ENCODE measurements at places on chromosomes 7 and 10.
A peak's percentile ranks its signal among the peaks of the same experiment; 100 is the strongest.

DNA sequence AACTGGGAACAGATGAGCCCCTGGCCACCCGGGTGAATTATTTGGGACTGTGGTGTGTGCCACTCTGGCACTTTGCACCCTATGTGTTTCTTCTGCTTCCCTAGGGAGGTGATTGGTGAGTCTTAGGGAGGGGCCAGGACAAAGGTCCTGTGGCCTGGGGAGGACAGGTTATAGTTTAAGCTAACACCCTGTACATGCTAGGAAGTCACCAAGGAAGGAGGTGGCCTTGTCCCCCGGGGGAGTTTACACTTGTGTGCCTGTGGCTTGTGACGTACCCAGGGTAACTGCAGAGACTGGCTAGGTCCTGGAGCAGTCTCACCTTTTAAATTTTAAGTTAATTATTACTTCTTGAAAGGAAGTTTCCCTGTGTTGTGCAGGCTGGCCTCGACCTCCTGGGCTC is 196.2 kb downstream of the BAMBI start:
- DNase-seq: no peak

DNA sequence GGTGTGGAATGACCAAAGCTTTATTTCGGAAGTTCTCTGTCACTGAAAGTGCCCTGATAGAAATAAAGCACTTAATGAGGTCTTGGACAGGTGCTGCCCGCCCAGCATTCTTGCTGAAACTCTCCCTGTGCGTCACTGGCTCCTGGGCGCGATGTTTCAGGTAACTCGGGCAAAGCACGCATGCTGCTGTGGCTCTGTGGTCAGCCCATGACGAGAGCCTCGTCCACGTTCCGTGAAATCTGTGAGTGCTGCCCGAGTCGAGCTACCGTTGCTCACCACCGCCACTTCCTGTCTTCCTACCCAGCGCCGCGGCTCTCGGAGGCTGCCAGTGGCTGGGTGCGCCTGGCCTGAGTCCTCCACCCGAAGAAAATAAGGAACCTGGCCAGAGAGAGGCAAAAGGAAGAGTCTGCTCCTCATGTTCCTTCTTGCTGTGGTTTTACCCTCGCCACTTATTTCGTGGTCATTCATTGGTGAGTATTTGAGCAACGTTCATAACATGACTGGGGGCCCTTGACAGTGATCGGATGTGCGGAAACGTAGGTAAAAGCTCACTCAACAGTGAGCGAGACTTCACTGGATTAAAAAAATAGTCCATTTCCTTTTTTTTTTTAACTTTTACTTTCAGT is 95.5 kb downstream of the MAP3K8 start:
- DNase-seq: peak; percentile 55

GRCh38 chr10:88222881-88223280 is 359.5 kb downstream of the PTEN start:
- DNase-seq: no peak

DNA sequence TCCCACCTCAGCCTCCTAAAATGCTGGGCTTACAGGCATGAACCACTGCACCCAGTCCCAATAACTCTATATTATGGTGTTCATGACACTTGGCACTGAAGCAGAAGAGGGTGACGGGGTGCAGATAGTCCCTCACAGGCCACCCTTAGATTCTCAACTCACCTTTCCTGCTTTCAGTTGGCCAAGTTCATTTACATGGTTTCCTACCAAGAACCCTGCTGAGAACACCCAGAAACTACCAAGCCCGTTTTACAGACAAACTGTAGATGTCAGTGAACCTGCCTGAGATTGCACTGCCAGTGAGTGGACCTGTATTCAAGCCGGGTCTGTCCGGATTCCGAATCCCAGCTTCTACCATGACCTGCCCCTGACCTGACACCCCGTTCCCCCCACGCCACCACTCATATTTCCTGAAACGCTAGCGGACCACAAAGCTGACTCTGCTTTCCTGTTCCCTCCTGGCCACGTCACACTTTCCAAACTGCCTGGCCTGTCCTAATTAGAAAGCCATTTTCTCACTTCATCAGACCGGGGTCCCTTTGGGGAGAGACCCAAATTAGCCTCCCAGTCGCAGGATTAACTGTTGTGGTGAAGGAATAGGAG is 17.3 kb downstream of the GRID2IP start:
- no peak for DNase-seq

GRCh38 chr7:133691727-133692610 is 435.2 kb upstream of the LRGUK start:
- no peak for DNase-seq

Measured in activated naive CD4-positive, alpha-beta T cell (primary cell).